Activated CD8-positive, alpha-beta memory T cell treated with anti-CD3 and anti-CD28 coated beads, Interleukin-2, amount 50 U/mL, for 4 hours (primary cell): ENCODE measurements at places on chromosomes 6 and 20.

- DNase-seq: no peak
Observed at GRCh38 chr6:165844232-165844631, 181.2 kb upstream of the PDE10A start.

GRCh38 chr20:49483696-49484123, 1.2 kb upstream of the KCNB1 start:
- DNase-seq: no peak

DNA sequence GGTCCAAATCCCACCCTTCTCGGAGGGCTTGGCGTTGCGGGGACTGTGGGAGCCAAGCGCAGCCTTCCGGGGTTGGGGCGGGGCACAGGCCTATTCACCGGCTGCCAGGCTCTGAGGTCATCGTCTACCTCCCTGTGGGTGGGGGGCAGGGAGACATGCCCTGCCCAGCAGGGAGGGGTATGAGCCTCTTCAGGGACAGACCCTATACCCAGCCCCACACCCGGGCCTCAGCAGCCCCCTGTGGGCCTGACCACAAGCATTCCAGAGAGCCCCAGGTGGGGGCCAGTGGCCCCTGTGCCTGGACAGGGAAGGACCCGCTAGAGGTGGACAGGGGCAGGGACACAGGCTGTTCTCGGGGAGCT, 11.6 kb downstream of the LAMA5 start:
- DNase-seq: no peak

DNA sequence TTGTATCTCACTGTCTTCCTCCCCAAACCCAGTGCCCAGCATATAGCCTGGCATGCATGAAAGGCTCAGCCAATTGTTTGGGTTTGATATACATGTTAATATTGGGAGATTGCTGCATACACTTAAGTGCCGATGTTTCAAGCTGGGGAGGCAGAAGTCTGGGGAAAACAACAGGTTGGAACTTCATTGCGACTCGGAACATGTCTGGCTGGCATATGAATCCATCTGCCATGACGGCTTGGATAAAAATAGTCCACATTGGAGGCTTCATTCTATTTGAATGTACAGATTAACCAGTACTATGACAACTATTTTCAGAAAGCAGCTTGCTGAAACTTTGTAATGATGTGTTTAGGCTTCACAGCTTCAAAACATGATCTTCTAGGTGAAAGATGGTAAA, 261.0 kb downstream of the CDH26 start:
- DNase-seq: no peak

- no peak for DNase-seq
Observed at GRCh38 chr6:109718991-109719390, 27.9 kb downstream of the FIG4 start.

DNA sequence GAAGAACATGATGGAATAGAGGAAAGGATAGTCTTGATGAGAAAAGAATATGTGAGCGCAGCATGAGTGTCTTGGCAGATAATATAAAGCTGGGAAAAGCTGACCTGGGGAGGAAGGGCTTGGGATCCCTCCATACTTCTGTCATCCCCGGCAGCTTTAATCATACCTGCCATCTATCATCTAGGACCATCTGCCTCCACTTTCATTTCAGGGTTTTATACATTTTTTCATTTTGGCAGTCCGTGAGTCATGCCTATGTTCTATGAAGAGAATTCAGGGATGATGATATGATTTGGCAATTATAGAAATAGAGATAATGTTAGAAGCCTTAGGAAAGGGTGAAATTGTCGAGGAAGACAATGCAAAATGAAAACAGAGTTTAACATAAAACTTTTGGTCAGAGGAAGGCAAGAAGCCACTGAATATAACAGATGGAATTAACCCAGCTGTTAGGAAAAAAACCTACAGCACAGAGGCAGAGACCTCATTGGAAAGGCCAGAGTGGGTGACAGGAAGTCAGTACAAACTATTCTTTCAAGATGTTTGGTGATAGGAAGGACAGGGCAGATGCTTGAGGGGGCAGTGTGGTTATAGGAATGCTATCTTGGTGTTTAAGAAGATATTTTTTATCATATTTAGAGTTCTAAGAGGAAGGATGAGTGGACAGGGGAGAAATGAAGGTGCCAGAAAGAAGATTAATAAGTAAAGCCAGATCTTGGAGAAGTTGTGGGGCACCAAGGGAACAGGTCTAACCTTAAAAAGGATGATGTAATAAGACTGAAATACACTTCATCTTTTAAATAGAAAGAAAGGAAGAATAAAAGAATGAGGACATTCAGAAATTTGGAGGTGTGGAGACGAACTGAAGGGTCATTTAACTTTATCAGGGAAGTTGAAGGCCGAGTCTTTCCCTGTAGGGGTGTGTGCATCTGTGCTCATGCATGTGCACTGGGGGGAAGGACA, 37.8 kb downstream of the MARCKS start:
- DNase-seq: no peak

GRCh38 chr6:64482631-64483030, 847.0 kb downstream of the PHF3 start:
- DNase-seq: no peak

DNA sequence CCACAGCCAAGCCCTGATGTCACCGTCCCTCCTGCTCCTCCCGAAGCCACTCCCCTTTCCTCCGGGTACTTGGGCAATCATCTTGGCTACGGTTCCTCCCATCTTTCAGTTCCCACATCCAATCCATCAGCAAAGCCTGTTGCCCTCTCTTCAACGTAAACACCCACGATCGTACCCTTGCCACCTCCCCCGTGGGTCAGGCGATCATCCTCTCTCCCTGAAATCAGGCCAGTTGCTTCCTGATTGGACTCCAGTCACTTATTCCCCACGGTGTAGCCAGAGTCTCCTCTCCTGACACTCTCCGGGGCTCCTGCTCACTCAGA, 44.5 kb downstream of the SULF2 start:
- DNase-seq: no peak

DNA sequence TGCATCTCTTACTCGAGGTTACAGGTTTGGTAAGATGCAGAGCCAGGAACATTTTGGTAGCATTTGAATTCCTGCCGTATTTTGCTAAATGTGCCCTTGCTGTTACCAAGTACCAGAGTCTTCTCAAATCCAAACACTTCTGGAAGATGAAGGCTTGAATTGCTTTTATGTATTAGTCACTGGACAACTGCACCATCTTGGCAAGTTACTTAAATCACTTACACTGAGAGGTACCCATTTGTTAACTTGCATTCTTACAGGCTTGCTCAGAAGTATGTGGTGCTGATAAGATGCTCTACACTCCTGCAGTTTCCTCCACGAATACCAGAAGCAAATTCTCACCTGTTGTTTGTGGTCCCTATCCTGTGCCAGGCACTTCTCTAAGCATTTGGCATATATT, 12.7 kb downstream of the IL22RA2 start:
- DNase-seq: no peak

DNA sequence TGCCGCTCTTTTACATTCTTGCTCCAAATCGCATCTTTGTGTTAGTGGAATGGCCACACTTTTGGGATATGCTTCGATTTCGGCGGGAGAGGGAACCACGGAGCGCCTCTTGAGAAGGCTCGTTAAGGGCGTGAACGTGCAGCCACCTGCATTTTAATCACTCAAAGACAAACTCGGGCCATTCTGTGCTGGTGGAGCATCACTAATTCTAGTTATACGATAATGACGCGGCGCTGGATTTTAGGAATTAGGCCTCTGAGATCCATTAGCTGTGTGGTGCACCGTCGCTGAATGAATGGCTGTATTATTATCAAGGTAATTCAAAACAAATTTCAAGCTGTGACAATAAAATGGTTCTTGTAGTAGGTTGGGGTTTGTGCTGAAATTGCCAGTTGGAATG, 305.6 kb downstream of the CDH4 start:
- DNase-seq: no peak

GRCh38 chr6:45864651-45865050, 151.0 kb downstream of the CLIC5 start:
- DNase-seq: no peak

GRCh38 chr20:56014151-56014550, 8.8 kb upstream of the CBLN4 start:
- no peak for DNase-seq
